ENCODE measurements at places on chromosomes 6 and 20.

- DNase-seq, result no peak
Observed at GRCh38 chr20:3277686-3278465, 38.9 kb upstream of the SLC4A11 start.

DNA sequence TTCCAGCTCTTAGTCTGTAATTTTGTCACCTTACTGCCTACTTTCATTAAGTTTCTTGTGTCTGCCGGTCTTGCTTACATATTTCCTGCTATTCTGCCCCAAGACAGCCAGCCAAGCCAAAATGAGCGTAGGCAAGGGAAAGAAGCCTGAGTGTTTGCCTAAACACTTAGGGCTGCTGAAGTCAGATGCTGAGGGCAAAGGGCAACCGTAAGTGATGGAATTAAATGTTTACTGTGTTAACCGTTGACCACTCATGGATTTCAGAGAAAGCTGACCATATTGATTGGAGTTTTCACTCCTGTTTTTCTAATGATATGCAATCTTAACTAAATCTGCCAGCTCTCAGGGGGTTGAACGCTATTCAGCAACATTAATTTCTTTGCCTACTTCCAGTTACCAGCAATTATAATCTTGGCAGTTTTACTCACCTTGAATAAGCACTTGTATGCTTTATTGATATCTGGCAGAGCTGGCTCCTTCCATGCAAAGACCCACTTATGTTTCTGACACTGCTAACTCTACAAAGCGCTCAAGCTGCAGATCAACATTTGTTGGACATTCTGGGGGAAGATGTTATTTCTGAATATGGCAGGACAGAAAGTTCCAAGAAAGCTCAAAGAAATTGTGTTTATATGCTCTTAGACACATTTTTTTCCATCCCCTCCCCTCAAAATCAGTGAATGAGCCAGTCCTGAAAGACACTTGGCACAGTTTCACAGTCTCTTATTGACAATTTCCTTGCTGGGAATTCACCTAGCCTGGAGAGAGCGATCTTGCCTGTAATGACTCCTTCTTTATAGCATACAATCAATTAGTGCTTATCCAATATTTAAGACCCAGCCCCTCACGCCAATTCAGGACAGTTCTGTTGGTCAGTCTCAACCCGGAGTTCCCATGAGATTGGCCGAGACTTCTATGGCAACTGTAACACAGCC is 183.8 kb downstream of the PLCB1 start:
- DNase-seq, result no peak

GRCh38 chr20:25340380-25340779 is 50.3 kb downstream of the ABHD12 start:
- no peak for DNase-seq

- DNase-seq, result no peak
Observed at GRCh38 chr6:149015535-149016525, 269.0 kb downstream of the UST start.

- DNase-seq, result peak; percentile 72
Observed at GRCh38 chr6:168956884-168957730, 296.5 kb downstream of the THBS2 start.

DNA sequence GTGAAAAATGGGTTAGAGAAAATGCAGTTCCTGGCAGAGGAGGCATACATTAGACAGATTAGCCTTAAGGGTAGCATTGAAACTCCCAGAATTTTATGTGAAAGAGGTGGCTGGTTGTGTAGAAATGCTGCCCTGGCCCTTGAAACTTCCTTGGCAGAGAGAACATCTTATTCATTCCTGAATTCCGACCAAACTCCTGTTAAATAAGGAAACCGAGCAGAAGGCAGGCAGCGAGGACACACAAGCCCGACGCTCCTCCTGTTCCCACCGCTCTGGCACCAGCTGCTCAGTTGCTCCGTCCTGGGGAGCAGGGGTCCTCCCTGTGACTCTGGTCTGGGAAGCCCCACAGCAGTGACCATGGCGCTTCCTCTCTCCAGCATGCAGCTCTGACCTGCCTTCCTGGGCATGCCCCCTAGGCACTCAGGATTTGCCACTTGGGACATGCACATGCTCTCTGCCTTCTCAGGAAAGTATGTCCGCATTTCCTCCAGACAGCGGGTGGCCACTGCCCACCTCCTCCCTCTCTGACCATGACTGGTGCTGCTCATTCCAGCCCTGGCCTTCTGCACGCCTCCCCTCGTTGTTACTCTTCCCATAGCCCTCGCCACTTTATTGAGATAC is 35.2 kb upstream of the CLDN20 start:
- no peak for DNase-seq

- no peak for DNase-seq
Observed at GRCh38 chr6:101401171-101401570, 7.7 kb downstream of the GRIK2 start.

- DNase-seq, result no peak
Observed at GRCh38 chr6:75412969-75413662, 80.5 kb downstream of the FILIP1 start.

DNA sequence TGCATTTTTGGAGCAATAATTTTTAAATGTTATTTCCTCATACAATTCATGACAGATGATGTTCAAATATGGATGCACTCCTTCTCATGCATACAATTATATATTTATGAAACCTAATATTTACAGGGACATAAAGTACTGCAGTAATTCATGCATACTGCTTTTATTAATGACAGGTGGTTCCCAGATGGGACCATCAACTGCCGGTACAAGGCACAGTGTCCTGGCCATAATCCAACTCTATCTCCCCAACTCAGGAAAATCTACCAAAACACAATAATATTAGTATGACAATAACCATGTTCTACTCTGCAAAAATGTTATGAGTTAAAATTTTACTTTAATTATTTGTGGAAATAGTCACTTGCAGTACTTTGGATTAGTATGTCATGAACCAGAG is 77.8 kb downstream of the VIP start:
- DNase-seq, result no peak

DNA sequence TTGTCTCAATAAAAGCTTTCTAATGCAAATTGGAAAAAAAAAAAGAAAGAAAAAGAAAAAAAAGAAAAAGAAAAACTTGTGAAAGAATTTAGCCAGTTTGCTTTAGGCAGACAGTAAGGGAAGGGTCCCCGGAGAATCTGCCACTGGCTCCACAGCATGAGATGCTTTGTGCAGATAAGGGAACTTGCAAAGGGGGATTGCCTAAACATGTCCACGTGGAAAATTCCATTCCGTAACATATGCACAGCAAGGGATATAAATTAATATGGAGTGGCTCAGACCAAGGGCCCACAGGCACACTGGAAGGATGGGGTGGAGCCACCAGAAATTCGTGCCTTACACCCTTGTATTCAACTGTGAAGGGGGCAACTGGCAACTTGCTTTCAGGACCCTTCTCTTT is 45.4 kb downstream of the MKKS start:
- DNase-seq, result no peak

DNA sequence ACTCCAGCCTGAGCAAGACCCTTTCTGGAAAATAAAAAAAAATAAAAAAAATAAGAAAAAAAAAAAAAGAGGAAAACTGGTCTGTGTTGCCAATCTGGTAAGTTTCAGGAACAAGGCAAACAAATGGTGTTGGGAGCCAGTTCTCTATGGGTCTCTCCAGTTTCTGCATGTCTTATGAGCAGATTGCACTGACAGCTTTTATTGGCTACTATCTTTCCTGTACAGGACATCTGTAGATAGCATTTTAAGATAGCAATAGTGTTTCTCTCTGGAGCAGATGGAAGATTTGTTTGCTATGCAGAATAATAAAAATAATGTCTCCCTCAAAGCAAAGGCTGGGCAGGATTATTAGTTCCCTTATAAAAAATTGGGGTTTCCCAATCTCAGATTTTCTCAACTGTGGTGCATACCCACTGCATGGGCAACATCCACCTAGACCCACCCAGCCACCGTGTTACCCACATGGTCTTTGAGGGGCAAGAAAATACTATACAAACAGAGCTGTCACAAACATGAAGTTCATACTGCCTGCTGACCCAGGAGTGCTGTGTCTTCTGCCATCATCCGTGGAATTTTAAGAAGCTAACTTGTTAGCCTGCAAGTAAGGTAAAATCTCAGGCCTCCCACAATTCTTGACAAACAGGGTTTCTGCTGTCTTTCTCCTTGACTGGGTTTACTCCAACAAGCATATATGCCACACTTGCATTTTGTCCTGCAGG is 9.5 kb downstream of the GMDS start:
- DNase-seq, result no peak

Data from midbrain (tissue), 1 donor.